Activated T-helper 17 cell treated with anti-CD3 and anti-CD28 coated beads, Interleukin-2, amount 50 U/mL, for 72 hours (primary cell): ENCODE measurements at places on chromosomes 7 and 10.

GRCh38 chr7:16926283-16926682, 44.5 kb upstream of the AGR3 start:
- peak; percentile 45 for ATAC-seq

DNA sequence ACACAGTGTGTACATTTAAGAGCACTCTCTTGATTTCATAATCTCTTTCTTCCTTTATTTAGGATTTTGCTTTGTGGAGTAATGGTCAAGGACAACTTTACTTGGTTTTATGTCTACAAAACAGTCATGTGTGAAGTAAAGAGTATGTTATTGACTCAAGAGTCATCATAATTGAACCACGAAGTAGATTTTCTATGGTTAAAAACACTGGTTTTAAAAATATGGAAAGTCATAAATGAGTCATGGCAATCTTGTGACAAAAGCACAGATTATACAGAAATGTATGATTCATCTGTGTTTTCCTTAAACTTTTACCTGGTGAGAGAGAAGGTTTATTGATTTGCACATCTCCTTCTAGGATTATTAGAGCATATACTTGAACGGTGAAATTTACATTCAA, 969.7 kb downstream of the GATA3 start:
- peak; percentile 82 for ATAC-seq

DNA sequence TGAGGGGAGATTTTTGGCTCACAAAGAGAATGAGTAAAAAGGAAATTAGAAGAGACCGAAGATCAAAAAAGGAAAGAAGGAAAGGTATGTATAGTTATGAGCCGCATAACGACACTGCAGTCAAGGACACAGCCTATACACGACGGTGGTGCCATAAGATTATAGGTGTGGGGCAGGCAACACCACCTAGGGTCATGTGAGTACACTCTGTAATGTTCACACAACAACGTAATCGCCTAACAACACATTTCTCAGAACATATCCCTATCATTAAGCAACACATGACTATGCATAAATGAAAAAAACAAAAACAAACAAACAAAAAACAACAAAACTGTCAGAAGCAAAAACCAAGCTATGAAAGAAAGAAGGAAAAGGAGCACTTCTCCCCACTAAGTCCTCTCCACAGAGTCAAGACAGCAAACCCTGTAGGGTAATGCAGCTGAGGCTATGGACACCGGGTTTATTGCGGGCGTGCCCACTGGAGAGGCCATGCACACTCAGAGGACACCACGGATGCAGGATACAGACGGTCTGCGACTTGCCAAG, 45.1 kb downstream of the PIP4K2A start:
- peak; percentile 82 for ATAC-seq

GRCh38 chr10:53153831-53154230, 381.2 kb upstream of the MBL2 start:
- ATAC-seq = no peak

DNA sequence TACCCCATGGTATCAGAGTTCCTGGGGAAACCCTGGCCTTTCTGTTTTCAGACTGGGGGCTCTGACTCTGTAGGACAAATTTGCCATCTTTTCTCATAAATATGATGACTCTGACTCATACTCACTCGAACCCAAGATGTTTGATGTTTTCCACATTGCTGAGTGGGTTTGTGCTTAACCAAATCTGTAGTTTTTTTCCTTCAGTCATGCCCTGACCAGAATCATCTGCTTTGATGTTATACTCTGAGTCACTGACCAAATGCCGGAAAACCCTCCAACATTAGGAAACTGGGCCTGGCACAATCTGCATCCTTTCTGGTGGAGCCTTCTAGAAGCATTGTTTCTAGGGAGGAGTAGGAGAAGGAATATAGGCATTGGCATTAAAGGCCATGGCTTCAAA, 118.7 kb downstream of the C10orf105 start:
- ATAC-seq = peak; percentile 85

GRCh38 chr7:105014693-105015389, 836 bp downstream of the KMT2E start:
- ATAC-seq = peak; percentile 18

GRCh38 chr10:116803451-116804249, 45.6 kb upstream of the ENO4 start:
- no peak for ATAC-seq
